ENCODE measurements at places on chromosomes 4 and X.

GRCh38 chr4:48184882-48185281, 50.8 kb upstream of the TXK start:
- no peak for DNase-seq

- no peak for DNase-seq
These were observed 19.7 kb upstream of the SCOC start for GRCh38 chr4:140353786-140354185.

- DNase-seq: peak; percentile 31
These were observed 128.5 kb downstream of the PRSS12 start for GRCh38 chr4:118224243-118224829.

DNA sequence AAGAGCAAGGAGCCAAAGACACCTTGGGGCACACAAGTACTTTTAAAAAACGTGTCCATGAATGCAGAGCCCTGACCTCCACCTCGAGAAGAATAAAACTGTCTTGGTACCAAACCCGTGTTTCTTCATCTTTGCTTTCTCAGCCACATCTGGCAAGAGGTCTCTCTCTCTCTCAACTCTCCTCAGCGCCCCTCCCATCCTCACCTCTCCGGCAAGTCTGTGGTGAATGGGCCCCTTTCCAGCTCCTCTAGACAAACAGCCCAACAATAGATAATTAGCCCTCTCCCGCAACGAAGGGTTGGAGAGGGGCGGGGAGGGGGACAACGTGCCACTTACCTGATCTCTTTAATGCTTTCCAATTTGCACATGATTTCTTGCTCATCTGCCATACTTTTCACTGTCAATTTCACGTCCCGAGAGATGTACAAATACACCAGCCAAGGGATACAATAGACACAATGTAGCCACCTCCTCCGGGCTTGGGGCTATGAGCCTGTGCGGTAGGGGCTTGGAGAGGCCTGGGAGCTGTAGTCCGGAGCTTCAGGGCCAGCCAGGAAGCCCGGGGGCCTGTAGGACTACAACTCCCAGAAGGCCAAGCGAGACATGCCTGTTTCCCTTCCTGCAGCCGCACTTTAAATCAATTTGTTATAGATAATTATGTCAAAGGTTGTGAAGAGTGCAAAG, at the start of gene ZC4H2:
Gene ZC4H2, minus strand, starts transcription at position 462 of the 684 bp plus-strand sequence. Its CDS starts 73 bp downstream, at position 389.
- DNase-seq: peak; percentile 84

GRCh38 chr4:41026971-41027370, 187.4 kb downstream of the APBB2 start:
- no peak for DNase-seq

GRCh38 chrX:41302370-41302769, 31.6 kb upstream of the DDX3X start:
- DNase-seq: no peak

- DNase-seq: peak; percentile 87
These were observed at the start of gene STOX2 for GRCh38 chr4:183905081-183905592. TSS of gene STOX2 (plus strand) at chr4:183905307. CDS start at chr4:183906791, 1,484 bp downstream.

GRCh38 chr4:171117457-171117856, 695.7 kb upstream of the GALNTL6 start:
- no peak for DNase-seq

DNA sequence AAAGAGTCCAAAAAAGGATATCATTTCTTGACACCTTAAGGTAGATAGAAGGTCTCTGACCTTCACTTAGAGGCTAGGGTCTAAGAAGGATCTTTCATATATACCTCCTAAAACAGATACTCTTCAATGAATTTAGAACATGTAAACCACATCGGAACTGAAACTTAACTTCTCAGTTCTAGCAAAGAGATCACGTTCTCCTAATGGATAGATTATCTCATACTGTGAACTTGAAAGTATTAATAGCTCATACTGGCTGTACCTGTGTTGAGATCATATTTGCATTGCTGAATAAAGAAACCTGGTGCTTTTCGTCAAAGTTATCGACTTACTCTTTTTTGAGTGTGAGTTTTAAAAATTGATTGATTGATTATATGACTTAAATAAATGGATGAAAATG, 353.8 kb downstream of the EPHA5 start:
- DNase-seq: no peak

DNA sequence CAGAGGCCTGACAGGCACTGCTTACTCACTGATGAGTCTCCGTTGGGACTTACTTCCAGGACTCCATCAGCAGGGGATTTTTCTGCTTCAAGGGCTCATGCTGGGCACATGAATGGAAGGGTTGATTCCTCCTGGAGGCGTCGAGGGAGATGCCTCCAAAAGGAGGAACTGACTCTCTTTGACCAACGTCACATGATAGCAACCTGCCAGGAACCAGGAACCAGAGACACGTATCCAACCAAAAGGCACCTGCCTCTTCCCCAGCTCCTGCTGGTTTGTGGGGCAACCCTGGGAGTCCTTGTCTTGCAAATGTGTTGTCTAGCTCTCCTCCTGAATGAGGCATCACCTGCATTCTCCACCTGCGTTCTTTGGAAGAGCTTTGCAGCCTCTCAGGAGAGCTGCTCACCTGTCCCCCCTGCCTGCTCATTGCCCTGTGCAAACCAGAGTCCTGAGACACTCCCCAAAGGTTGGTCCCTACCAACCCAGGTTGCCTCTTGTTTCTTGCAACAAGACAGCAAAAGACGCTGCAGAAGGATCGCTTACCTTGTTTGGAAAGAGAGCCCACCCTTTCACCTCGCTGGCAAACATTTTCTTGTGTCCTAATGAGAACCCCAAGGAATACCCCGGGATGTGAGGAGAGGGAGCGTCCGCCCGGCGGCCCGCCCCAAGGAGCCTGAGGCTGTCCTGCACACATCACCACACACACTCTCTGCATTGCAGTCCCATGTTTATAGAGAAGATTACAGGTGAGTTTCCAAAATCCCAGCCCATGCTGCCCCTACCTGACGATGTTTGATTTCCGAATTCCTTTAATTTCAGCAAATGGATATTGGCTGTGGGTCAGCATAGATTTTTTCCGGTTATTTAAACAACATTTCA, 30.5 kb upstream of the SHOX start:
- DNase-seq: no peak

- DNase-seq: no peak
These were observed 58.1 kb upstream of the TLR3 start for GRCh38 chr4:186010821-186011220.

DNA sequence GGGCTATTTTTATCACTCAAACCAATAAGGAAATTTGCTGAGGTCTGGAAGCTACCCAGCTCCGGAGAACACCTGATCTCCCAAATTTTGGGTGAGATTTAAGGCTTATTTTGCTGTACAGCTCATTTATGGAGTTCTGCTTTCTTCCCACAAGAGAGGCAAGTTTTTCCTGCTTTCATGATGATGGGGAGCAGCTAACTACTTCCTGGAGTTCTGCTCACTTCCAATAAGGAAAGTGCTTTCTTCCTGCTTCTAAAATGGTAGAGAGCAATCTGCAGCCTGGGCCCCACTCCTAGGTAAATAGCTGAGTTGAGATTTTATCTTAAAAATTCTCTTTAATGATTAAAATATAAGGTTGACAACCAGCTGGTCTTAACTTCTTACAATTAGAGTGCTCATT, 606.0 kb upstream of the HTR2C start:
- DNase-seq: no peak

GRCh38 chrX:154029439-154029838, 9.7 kb upstream of the IRAK1 start:
- no peak for DNase-seq

GRCh38 chr4:78659264-78659663, 107.7 kb downstream of the ANXA3 start:
- DNase-seq: no peak

- DNase-seq: no peak
These were observed 147.0 kb upstream of the LEF1 start for GRCh38 chr4:108315694-108316093.

GRCh38 chrX:56795309-56795868, 66.3 kb downstream of the NBDY start:
- DNase-seq: no peak

GRCh38 chrX:16852617-16853179, 17.5 kb downstream of the RBBP7 start:
- DNase-seq: no peak

DNA sequence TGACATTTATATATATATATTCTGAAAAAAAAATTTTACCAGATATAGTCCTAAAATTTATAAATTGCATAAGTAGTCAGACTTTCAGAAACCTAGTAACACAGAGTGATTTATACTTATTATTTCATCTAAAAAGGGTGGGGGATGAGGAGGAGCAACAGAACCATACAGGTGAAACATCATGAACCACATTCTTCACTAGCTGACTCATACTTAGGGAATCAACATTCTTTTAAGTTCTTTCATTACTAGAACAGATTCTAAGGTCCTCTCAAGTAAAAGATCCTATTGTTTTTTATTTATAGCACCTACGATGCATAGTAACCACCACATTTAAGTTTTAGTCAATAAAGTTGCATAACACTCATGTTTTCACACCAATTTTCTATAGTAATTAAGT, 166.1 kb downstream of the LRBA start:
- DNase-seq: no peak

DNA sequence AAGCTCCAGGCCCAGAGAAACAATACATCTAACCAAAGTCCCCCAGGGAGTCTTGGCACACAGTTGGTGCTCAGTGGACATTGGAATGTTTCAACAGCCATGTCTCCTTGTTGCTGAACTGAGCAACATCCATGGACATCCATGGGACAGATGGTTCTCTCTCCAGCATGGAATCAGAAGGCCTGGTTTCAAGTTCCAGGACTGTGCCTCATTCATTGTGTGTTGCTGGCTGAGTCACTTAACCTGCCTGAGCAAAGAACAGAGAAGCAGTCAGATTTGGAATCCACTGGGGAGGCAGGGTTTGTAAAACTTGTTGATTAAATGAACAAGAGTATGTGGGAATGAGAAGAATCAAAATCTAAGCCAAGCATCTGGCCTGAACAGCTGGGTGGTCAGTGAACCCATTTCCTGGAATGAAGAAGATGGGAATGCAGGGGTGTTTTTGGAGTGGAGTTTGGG, 147.9 kb downstream of the CHIC2 start:
- DNase-seq: no peak

DNA sequence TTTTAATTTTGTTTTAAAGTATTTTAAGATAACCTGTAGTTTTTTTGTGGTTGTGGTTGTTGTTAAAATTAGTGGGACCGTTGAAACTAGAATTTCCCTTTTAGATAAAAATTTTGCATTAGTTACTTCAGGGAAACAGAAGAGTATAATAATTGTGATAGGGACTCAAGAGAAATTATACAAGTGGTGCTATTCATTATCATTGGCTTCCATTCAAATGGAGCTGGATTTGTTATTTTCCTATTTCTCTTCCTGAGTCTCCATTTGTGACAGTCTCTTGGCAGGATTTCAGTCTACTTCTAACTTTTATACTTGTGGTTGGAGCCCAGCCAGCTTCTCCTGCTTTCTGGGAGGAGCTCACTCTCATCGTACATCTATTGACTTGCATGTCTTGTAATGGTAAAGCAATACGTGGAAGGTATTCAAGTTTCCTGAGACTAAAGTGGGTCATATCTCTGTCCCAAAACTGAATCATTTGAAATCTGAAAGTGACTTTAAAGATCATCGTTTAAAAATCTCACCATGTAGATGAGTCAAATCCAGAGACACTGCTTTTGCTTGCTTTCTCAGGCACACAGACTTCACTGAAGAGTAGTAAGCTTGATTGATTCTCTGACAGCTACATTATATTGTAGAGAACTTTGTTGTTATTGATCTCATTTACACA, 155.8 kb downstream of the RPA4 start:
- DNase-seq: peak; percentile 0

GRCh38 chr4:153229545-153229944, 25.3 kb downstream of the TRIM2 start:
- no peak for DNase-seq

DNA sequence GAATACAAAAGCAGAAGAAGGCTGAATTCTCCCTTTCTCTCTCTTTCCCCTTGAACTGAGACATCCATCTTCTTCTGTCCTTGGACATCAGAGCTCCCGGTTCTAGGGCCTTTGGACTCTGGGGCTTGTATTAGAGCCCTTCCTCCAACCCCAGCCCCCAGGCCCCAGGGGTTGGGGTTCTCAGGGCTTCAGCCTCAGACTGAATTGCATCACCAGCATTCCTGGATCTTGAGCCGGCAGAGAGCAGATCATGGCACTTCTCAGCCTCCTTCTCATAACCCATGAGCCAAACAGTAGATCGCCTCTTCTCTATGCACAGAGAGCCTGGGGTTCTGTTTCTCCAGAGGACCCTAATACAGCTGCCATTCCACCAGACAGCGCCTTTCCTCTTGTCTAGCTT, 25.3 kb upstream of the CLDN24 start:
- DNase-seq: no peak

GRCh38 chrX:148376342-148376741, 124.1 kb upstream of the AFF2 start:
- DNase-seq: no peak

DNA sequence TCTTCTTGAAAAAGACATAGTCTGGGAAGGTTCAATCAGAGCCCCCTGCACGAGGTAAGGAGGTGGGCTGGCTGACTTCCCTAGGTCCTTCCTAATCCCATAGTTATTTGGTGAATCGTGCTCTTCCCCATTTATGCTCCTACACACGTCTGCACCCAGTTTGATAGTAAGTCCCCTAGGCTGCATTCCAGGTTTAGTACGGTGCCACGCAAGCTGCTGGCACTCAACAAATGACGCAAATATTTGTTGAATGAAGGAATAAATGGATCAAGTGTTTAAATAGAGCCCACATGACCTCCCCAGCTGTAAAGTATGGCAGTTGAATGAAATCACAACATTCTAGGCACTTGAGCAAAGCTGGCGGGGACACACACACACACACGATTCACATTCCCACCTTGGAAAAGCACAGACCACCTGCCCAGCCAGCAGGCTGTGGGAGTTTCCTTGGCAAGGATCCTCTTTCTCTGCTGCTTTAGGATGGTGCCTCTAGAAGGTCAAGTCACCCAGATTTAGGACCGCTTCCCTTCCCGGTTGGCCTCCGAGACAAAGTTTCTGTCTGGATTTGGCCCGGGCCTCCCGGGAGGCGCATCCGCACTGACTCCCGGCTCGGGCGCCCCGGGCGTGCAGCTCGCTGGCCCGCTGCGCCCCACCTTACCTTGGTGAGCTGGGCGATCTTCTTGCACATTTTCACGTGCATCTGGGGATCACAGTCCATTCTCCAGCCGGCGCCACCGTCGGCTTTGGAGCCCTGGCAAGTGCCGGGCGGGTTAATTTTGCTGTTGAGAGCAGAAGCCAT, 721 bp downstream of the FAM184B start:
- peak; percentile 18 for DNase-seq

DNA sequence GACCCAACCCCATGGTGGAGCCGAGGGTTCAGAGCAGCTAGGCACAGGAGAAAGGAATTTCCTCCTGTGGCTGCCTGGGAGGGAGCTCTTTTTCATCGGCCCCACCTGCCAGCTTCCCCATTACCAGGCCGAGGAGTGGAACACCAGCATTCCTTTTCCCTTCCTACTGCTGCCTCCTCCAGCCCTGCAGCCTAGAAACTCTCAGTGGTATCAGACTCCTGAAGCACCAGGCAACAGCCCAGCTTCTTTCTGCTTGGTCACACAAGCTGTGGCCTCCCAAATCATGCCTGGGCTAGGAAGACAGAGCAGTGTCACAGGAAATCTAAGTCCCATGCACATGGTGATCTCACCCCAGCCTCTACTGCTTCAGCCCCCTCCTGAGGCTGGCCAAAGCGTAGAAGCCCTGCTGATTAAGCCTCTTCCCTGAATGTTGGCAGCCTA, 30.1 kb downstream of the RTL5 start:
- DNase-seq: no peak

All from putamen (tissue), 1 donor.